H1 (cell line): ENCODE measurements at places on chromosomes 4 and X.
A peak's percentile ranks its signal among the peaks of the same experiment; 100 is the strongest.

DNA sequence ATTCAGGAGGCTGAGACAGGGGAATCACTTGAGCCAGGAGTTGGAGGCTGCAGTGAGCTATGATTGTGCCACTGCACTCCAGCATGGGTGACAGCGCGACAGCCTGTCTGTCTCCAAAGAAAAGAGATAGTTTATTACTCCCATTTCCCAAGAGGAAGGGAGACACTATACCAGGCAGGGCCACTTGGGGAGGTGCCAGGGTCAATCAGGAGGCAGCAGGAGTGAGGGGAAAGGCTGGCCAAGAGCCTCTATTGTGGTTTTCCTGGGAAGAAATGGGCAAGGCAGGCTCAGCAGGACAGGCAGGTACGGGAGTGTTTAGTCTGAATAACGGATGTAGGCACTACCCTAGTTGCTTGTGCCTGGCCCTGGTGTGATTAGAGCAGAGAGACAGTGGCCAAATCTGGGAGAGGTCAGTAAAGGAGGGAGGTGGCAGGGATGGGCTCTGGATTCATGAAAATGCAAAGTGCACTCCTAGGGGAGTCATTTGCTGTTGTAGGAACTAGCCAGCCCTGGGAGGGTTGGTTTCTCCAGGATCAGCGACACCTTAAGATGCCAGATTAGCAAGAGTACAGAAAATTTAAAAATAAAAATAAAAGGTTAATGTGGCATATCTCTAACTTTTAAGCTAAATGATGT is 20.2 kb upstream of the CDKN2AIP start:
- DNase-seq = no peak

DNA sequence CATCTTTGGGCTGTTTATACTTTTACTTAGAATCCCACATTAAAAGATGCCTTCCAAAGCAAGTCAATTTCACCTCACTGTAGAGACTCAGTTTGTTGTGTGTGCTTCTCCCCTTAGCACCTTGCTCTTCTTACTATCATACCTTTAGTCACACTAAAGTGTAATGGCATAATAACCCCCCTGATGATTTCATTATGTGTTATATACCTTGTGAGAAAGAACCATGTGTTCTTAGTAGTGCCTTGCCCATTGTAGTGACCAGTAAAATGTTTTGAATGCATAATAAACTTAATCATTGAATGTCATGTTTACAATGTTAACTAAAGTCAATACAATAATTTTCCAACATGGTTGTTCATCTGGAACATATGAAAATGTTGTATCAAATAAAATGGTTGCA is 1621.9 kb downstream of the PCDH7 start:
- DNase-seq = no peak

DNA sequence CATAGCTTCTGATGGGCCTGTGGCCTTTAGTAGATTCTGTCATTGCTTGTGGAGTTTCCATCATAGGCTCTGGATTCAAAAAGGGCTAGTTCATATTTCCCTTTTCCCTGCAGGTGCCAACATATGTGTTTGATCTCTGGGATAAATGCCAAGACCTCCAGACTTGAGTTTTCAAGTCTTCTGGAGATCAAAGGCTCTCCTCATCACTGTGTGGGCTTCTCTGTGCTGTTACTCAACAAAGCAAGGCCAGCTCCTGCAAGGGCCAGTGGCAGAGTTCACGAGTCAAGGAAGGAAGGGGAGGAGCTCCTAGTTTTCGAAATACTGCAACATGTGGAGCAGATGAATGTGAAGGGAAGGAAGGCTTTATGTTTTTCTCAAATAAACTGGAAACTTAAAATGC is 62.7 kb upstream of the SCML1 start:
- DNase-seq = no peak

- peak; percentile 5 for DNase-seq
These were observed 432.2 kb downstream of the RPA4 start for GRCh38 chrX:97315939-97316338.

- no peak for DNase-seq
These were observed 11.0 kb upstream of the ADGRG2 start for GRCh38 chrX:19133231-19133630.

- DNase-seq = no peak
These were observed 60.6 kb downstream of the RPS6KA3 start for GRCh38 chrX:20205927-20206708.

GRCh38 chrX:93985344-93986307 is 311.6 kb downstream of the FAM133A start:
- DNase-seq = no peak

- DNase-seq = no peak
These were observed 34.3 kb downstream of the ENPEP start for GRCh38 chr4:110510277-110510676.

DNA sequence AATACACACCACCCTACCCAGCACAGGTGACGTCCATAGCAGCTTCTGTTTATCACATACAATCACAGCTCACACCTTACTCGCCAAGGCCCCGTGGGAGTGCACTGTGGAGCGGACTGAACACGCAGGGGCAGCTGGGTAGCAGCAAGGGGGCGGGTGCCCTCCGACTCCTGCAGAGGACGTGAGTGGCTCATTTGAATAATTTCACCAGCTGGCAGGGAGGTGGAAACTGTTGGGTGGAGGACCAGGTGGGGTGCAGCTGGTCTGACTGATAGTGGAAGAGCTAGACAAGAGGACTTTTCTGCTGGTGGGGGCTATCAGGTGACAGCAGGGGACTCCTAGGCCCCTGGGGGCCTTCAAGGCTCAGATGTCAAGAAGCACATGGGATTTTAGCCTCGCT is 16.3 kb downstream of the MAN2B2 start:
- no peak for DNase-seq

DNA sequence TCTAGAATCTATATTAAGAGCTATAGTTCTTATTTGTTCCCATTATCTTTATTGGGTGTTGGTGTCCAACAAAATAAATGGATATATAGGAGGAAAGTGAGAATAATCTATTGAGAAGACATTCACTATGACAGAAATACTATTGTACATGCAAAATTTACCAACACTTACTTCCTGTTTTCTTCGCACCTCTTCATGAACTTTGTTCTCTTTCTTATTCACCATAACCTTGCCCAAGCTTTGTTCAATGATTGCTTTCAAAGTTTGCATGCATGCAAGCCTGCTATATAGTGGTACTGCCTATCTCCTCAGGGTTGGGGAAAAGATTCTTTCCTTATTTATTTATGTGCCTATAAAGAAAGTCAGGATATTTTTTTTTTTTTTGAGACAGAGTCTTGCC is 176.4 kb upstream of the JADE1 start:
- no peak for DNase-seq
